ENCODE measurements at places on chromosomes 2 and 18.

- no peak overlapping the region for H3K27ac ChIP-seq
- H3K4me1 ChIP-seq, result no peaks in the 10 kb centered on the region
- no peak overlapping the region for H3K4me3 ChIP-seq
- H3K27me3 ChIP-seq, result peaks cover 4% of the 10 kb centered on the region
- no peak for DNase-seq
Observed at GRCh38 chr18:76670564-76671288, 151.6 kb upstream of the ZNF236 start.

DNA sequence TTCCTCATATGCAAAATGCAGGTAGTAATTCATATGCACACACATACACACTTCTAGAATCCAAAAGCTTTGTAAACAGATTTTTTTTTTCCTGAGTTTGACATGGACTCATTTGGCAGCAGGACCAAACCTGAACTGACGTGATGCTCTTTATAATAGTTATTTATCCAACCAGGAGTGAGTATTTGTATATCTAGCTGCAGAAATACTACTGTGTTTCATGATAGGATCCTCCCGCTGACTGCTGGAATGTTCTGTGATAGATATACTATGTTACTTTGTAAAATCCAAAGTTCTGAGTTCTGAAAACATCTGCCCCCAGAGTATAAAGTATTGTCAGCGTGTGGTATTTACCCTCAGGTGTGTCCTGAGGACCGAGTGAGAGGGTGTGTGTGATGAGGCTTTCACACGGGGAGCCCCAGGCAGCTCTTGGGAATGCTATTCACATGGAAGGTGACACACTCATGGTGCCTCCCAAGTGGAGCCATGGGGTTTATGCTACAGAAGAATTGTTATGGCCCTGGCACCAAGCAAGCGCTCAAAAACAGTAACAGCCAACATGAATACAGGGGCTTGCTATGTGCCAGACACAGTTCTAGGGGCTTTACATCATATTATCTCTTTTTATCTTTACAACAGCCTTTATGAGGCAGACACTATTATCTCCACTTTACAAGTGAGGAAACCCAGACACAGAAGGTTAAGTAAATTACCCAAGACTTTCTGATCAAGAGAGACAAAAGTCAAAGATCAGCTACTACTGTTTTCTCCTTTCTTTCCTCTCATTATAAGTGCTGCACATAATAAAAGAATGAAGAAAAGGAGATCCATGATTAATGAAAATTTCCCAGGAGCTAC is 16.7 kb upstream of the TXNDC2 start:
- H3K27me3 ChIP-seq, result no peaks in the 10 kb centered on the region
- peaks cover 16% of the 10 kb centered on the region for H3K4me1 ChIP-seq
- no peaks in the 10 kb centered on the region for H3K36me3 ChIP-seq
- no peak overlapping the region for H3K4me3 ChIP-seq
- peak overlapping the region; percentile 34 for H3K27ac ChIP-seq
- no peak for DNase-seq

DNA sequence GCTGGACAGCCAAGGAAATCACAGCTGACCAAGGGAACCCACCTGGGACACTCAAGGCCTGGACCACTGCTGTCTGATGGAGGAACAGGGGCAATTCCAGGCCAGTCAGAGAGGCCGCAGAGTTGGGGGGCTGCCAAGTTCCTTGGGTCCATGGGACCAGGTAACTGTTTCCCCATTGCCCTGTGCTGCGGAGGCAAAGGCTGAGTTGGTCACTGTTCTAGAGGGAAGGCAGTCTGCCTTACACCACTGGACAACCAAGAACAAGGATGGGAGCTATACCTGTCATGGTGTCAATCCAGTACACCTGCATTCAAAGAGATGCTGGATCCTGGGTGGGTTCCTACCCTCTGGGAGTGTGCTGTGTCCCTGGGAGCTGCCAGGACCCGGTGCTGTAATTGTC is 9.6 kb upstream of the SP140L start:
- H3K27ac ChIP-seq, result peak overlapping the region; percentile 46
- no peak overlapping the region for H3K4me3 ChIP-seq
- peaks cover 4% of the 10 kb centered on the region for H3K4me1 ChIP-seq
- no peak for DNase-seq
- no peaks in the 10 kb centered on the region for H3K27me3 ChIP-seq
- H3K36me3 ChIP-seq, result no peaks in the 10 kb centered on the region

DNA sequence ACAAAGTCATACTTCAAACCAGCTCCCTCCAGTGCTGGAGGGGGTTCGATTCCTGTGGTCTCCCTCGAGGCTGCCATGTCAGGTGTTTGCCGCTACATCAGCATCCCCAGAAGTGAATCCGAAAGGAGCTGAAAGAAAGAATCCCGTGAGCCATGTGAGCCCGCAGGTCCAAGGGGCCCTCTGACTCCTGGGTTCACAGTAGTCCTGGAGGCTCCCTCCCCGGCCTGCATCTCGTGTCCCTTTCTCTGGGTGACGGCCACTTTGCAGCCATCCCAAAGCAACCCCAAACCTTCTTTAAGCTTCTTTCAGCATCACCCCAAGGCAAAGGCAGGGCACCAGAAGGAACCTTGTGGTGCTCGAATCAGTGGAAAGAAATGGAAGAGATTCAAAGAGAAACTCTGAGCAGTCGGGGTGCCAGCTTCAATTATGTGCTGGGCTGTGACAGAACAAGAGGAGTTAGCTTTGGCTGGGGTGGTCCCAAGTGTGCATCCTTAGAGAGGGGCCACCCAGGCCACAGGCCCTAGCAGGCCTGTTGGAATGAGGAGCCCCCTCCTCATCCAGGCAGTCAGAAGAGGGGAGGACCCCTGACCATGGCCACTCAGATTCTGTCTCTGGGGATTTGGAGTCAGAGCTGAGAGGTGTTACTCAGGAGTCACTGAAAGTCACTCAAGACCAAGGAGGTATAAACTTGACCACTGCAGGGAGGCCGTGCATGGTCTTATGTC is 59.7 kb downstream of the CIB4 start:
- H3K4me3 ChIP-seq, result no peak overlapping the region
- no peak overlapping the region for H3K27ac ChIP-seq
- H3K4me1 ChIP-seq, result no peaks in the 10 kb centered on the region
- no peaks in the 10 kb centered on the region for H3K27me3 ChIP-seq
- DNase-seq, result no peak

DNA sequence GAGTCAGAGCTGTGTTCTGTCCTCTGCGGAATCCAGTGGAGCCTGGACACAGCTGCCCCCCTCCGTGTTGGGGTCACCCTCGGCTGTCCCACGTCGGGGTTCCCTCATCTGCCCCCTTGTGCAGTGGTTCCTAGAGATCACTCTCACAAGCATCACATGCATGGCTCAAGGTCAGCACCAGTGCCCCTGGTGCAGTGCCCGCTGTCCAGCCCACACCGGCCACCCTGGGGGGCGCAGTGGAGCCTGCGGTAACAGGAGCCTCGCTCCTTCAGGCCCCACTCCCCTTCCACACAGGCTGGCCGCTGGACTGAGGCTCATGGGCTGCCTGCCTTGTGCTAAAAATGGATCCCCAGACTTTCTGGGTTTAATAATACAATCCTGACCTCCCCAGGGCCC is 8.8 kb downstream of the TEKT4 start:
- H3K36me3 ChIP-seq, result no peaks in the 10 kb centered on the region
- H3K4me1 ChIP-seq, result no peaks in the 10 kb centered on the region
- H3K27me3 ChIP-seq, result no peaks in the 10 kb centered on the region
- no peak for DNase-seq
- no peak overlapping the region for H3K27ac ChIP-seq

- no peak for DNase-seq
- H3K4me1 ChIP-seq, result no peaks in the 10 kb centered on the region
- H3K27ac ChIP-seq, result no peak overlapping the region
- H3K4me3 ChIP-seq, result no peak overlapping the region
- H3K27me3 ChIP-seq, result no peaks in the 10 kb centered on the region
Observed at GRCh38 chr2:46555011-46555410, 75.6 kb downstream of the TMEM247 start.

DNA sequence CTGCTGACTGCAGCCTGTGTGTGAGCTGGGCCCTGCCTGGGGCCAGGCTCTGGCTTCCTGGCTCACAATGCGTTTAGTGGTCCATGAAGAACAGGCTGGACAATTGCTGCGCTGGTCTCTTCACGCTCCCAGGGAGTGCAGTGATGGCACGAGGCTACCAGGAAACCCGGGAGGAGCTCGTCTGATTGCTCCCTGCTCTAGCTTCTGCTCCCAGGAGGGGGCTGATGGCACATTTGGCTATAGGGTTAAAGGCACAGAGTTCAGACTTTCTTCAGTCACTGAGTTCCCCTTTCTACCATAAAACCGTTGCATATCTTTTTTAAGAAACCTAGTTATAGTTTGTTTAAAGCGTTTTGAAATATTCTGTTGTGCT is 60.1 kb downstream of the KCNF1 start:
- peaks cover 39% of the 10 kb centered on the region for H3K27me3 ChIP-seq
- H3K4me3 ChIP-seq, result no peak overlapping the region
- no peak overlapping the region for H3K27ac ChIP-seq
- no peaks in the 10 kb centered on the region for H3K36me3 ChIP-seq

GRCh38 chr2:33370636-33371265 is 105.7 kb upstream of the RASGRP3 start:
- no peak overlapping the region for H3K4me3 ChIP-seq
- H3K36me3 ChIP-seq, result no peaks in the 10 kb centered on the region
- H3K27me3 ChIP-seq, result no peaks in the 10 kb centered on the region
- no peak overlapping the region for H3K27ac ChIP-seq
- H3K4me1 ChIP-seq, result no peaks in the 10 kb centered on the region
- DNase-seq, result no peak

GRCh38 chr2:12711339-12711738 is 5.4 kb upstream of the TRIB2 start:
- H3K4me3 ChIP-seq, result no peak overlapping the region
- H3K4me1 ChIP-seq, result peaks cover 21% of the 10 kb centered on the region
- no peak overlapping the region for H3K27ac ChIP-seq
- no peaks in the 10 kb centered on the region for H3K27me3 ChIP-seq
- DNase-seq, result no peak

DNA sequence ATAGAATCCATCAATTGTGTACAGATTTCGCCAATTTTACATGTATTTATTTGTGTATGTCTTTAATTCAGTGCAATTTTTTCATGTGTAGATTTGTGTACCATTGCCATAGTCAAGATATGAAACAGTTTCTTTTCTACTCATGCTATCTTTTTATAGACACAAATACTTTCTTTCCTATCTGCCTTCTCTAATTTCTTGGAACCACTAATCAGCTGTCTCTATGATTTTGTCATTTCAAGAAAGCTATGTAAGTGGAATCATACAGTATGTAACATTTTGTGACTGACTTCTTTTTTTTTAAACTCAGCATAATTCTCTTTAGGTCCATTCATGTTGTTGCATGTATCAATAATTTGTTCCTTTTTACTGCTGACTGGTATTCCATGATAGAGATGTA is 33.3 kb downstream of the KIAA1328 start:
- no peak overlapping the region for H3K27ac ChIP-seq
- H3K4me3 ChIP-seq, result no peak overlapping the region
- H3K27me3 ChIP-seq, result no peaks in the 10 kb centered on the region
- no peaks in the 10 kb centered on the region for H3K4me1 ChIP-seq

GRCh38 chr2:96933305-96934181 is 52.8 kb downstream of the FAM178B start:
- H3K4me1 ChIP-seq, result no peaks in the 10 kb centered on the region
- H3K27me3 ChIP-seq, result no peaks in the 10 kb centered on the region
- peak; percentile 35 for DNase-seq
- H3K4me3 ChIP-seq, result no peak overlapping the region
- H3K27ac ChIP-seq, result no peak overlapping the region

GRCh38 chr2:205762881-205763280 is 80.6 kb downstream of the NRP2 start:
- H3K27me3 ChIP-seq, result no peaks in the 10 kb centered on the region
- H3K27ac ChIP-seq, result peak overlapping the region; percentile 60
- H3K36me3 ChIP-seq, result peaks cover 16% of the 10 kb centered on the region
- no peak overlapping the region for H3K4me3 ChIP-seq

GRCh38 chr2:40105593-40105992 is 326.5 kb upstream of the THUMPD2 start:
- no peak overlapping the region for H3K4me3 ChIP-seq
- no peaks in the 10 kb centered on the region for H3K27me3 ChIP-seq
- peak; percentile 14 for DNase-seq
- H3K36me3 ChIP-seq, result no peaks in the 10 kb centered on the region

DNA sequence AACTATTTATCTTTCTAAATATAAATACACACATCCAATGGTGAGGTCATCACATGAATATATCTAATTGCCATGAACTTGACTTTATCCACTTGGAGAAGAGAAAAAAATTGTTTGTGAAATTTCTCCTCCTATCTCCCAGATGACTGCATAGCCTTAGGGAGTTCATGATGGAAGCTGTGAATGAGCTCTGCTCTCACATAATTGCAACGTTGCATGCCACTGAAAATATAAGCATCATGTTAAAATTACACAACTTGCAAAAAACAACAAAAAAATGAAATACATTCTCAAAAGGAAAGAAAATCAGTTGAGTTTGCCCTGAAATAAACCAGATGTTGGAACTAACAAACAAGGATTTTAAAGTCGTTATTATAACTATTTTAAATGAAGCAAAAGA is 50.6 kb upstream of the OSR1 start:
- no peaks in the 10 kb centered on the region for H3K27me3 ChIP-seq
- no peak overlapping the region for H3K4me3 ChIP-seq
- no peak overlapping the region for H3K27ac ChIP-seq
- H3K36me3 ChIP-seq, result no peaks in the 10 kb centered on the region

GRCh38 chr18:48975817-48976649 is 25.3 kb upstream of the SMAD7 start:
- H3K27me3 ChIP-seq, result no peaks in the 10 kb centered on the region
- DNase-seq, result peak; percentile 75
- H3K27ac ChIP-seq, result peak overlapping the region; percentile 80
- H3K4me3 ChIP-seq, result peak overlapping the region; percentile 52

- H3K36me3 ChIP-seq, result no peaks in the 10 kb centered on the region
- H3K27me3 ChIP-seq, result no peaks in the 10 kb centered on the region
- H3K4me1 ChIP-seq, result peaks cover 38% of the 10 kb centered on the region
- no peak for DNase-seq
- H3K4me3 ChIP-seq, result peak overlapping the region; percentile 96
Observed at GRCh38 chr2:170930991-170931266, 1.9 kb downstream of the GORASP2 start.
